ENCODE measurements at places on chromosomes 4 and X.

DNA sequence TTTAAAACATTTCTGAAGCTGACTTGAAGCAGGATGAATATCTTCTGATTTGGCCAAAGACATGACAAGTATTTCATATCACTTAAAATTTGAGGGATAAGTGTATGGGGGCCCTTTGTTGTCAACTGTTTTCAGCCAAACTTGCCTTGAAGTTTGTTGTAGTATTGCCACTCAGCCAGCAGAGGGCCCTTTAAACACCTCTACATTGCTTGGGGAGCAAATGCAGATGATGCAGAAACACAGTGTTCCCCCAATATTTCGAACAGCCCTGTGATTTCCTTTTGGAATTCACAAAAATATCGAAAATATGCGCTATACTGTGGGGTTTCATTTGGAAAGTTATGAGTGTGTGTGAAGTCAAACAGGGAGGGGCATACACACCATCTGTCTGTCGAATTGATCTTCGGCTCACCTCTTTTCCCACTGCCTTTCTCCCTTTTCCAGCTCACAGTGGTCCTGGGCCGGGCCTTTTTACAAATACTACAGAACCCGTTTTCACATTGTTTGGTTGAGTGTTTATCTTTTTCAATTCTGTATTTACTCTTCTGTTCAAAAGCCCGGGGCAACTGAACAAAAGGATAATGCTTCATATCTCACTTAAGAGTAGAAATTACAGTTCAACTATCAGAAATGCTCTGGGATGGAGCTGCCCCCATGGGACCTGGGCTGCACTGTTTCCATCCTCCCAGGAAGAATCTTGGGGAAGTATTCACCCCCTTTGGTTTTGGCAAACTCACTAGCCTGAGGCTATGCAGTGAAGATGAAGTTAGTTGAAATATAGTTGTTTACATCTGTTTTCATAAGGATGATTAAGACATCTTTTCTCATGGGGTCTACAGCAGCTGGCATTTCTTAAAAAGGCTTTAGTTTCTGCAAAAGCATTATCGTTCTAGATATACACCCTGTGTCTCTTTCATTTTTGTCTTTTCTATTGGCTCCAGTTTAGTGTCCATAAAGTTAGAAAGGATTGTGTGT lies 137.6 kb downstream of the EGF start:
- peak; percentile 60 for DNase-seq

DNA sequence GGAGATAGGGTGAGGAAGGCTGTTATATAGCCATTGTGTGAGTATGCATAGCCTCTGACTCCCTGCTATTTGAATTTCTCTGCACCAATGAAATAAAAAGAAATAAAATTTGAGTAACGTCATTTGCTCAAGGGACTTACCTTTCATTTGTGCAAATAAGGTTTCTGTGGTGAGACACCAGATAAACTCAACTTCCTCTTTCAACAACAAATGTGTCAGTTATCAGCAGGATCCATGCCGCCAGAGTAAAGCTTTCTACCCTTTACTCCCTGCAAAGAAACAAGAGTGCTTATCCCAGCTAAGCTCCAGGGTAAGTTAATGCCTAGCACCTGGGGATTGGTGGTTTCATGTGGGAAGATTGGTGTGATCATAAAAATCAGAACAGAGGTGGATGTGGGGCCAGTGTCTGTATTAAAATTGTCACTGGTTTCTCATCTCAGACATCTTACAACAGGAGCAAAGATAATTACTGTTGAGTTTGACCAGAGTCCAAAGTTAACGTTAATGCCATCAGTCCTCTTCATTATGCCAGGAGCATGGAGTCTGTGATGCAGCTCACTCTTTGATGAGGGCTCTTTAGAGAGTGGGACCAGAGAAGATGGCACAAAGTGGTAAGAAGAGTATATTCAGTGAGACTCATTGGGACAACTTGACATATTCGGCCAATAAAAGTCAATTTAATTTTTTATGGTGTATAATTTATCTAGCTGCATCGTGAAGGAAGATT lies at the start of gene P2RY10:
Gene P2RY10 (plus strand): TSS at position 206 of the 727 bp plus-strand sequence. CDS start 15,130 bp downstream, outside the sequence.
- no peak for DNase-seq

DNA sequence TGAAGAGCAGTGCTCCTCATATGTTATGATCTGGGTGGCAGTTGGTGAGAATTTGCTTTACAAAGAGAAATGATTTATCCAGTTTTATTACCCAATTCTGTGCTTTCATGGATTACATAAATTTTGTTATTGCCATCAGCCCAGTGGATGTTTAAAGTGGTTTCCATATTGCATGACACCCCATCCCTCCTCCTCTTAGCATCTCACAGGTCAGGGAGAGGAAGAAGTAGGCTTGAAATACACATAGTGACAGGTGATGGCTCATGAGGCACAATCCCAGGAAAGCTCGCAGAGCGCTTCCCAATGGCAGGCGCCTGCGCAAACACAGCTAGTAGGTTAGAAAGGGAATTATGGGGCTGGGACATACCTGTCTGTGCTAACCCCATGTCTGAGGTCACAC lies 47.7 kb upstream of the GATB start:
- no peak for DNase-seq

DNA sequence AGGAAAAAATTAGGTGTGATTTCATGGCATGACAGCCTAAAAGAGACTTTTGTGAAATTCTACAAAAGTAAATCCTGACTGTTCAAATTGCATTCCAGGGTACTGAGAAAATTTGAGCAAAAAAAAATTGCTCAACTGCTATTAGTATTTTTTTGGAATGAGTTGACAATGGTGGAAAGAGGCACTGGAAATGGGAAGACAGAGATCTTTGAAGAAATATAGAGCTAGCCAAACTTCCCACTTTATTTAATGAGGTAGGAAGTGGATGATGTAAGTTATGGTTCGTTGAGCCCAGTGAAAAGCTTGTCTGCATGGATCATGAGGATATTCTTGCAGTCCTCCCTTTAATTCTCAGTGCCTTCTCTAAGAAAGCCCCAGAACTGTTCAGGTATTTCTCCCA lies 183.8 kb downstream of the PTTG2 start:
- no peak for DNase-seq

- no peak for DNase-seq
Measured at GRCh38 chr4:134740290-134740689, 538.7 kb upstream of the PABPC4L start.

GRCh38 chr4:70365479-70365878 lies 4.9 kb downstream of the SMR3A start:
- DNase-seq = no peak

DNA sequence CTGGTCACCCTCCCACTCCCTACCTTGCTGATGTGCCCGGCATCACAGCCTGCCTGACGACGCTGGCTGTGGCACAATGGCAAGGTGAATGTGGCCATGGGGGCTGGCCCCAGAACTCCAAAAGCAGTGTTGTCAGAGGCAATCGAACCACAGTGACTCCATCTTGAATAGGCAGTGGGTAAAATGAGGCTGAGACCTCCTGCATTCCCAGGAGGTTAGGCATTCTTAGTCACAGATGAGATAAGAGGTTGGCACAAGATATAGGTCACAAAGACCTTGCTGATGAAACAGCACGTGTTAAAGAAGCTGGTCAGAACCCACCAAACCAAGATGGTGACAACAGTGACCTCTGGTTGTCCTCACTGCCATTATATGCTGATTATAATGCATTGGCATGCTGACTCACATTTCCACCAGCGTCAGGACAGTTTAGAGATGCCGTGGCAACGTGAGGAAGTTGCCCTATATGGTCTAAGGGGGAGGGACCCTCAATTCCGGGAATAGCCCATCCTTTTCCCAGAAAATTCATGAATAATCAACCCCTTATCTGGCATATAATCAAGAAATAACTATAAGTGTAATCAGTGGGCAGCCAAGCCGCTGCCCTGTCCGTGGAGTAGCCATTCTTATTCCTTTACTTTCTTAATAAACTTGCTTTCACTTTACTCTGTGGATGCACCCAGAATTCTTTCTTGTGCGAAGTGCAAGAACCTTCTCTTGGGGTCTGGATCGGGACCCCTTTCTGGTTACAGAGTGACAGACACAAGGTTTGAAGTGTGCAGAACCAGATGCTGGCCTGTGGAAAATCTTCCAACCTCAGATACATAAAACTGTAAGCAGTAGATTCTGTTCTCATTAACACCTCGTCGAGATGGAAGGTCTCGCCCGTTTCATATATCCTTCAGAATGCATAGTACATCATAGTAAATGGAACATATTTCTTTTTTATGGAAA lies 26.8 kb upstream of the CLDN24 start:
- peak; percentile 64 for DNase-seq

DNA sequence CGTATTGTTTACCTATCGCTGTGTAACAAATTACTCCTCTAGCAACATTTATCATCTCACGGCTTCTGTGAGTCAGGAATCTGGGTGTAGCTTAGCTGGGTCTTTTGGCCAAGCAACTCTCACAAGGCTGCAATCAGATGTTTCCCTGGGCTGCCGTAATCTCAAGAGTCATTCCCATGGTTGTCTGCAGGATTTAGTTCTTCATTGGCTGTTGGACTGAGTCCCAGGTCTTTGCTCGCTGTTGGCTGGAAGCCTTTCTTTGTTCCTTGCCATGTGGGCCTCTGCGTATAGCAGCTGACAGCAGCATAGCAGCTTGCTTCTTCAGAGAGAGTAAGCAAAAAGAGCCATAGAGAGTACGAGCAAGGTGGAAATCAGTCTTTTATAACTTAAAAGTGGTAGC lies 16.8 kb downstream of the POLR2B start:
- DNase-seq = no peak

DNA sequence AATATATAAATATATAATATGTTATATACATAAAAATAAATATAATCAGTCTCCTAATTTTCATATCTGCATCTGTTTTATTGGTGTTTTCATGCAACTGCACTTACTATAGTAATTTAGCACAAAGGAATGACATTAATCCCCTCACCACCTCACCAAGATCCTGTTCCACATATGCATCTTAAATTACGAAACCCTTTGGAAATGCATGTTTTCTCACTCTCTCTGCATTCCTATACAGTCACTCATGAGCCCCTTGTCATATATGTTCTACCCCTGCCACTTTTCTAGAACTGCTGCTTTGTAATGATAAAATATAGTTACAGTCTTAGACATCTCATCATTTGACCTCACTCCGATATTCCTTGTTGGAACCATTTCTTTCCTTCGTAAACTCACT lies 728.7 kb upstream of the SLIT2 start:
- no peak for DNase-seq

- DNase-seq = no peak
Measured at GRCh38 chr4:68148800-68149685, 19.4 kb upstream of the TMPRSS11F start.

DNA sequence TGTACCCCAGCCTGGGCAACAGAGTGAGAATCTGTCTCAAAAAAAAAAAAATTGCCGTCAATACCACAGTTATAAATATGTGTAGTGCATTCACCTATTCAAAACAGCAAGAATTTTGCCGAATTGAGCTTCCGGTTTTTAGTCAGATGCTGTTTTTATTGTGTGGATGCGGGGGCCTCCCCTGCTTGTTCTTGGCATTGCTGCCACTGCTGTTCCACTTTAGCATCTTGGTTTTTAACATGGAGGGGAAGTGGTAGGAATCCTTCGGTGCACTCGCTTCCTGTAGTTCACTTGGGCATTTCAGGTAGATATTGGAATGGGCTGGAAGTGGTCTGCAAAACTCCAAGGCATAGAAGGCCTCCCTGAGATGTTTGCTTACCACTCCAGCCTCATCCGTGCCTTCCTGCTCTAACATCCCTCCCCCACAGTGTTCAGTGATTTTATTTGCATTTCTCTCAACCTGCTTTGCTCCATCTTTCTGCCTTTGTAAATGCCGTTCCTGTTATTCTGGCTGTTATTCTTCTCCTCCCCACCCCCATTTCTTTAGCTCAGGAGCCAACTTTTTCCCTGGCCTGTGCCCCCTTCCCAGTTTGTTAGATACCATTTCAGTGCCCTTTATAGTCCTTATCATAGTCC lies 25.5 kb downstream of the MOB1B start:
- peak; percentile 31 for DNase-seq

- DNase-seq = no peak
Measured at GRCh38 chr4:14621731-14622463, 380.4 kb upstream of the CPEB2 start.

- DNase-seq = no peak
Measured at GRCh38 chr4:184279496-184280061, 61.9 kb upstream of the ENPP6 start.

GRCh38 chr4:177228599-177228998 lies 81.1 kb upstream of the NEIL3 start:
- no peak for DNase-seq

DNA sequence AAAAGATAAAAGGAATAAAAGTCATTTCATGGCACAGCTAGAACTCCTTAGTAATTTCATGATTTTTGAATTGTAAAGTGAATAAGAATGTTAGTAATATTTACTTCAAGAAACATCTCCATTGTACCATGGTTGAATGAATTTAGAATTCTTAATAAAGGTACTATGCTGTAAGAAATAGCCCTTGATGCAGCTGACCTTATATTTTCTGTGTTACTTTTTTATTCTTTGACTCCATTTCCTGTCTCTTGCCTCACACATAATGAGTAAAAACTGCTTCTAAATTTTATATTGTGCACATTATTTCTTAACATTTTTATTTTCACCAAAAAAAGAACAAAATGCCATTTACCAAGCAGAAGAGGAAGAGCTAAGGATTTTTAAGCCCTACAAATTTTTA lies 81.9 kb upstream of the PDHA2 start:
- no peak for DNase-seq

DNA sequence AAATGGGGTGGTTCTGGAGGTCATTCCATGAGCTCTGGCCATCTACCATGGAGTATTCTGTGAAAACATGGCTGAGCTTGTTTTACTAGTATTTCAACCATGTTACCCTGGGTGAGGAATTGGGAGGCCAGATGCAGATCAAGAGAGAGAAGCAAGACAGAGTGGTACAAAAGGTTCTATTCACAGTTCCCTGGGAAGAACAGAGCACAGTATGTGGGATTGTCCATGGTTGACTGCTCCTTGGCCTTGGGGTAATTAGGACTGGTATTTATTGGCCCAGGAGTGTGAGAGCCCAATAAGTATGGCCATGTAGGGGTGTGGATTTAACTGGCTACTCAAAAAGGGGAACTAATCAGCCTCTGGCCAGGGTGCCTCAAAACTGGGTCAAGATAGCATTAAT lies 239.7 kb upstream of the GATB start:
- no peak for DNase-seq

DNA sequence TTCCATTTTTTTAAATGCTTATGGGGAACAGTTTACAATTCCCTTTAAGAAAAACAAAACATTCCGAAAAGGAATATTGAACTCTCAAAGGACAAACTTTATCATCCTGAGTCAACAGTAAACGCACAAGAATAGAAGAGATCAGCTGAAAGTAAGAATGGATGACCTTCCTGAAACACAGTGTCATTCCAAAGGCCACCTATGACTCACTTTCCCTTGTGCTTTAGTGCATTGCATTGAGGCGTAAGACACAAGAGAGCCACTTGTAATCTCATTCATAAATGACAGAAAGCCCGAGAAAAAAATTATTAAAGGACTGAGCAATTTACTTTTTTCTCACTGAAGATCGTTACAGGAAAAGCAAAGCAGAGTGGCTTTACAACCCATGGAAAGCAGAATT lies 1062.4 kb upstream of the DIAPH2 start:
- DNase-seq = no peak

GRCh38 chr4:180197471-180197870 lies 2045.7 kb upstream of the TENM3 start:
- DNase-seq = no peak

- DNase-seq = peak; percentile 76
Measured at GRCh38 chrX:40105835-40106675, 8.3 kb upstream of the BCOR start.

Data from stimulated activated CD8-positive, alpha-beta memory T cell treated with anti-CD3 and anti-CD28 coated beads, Interleukin-4, amount 100 ng/mL, for 48 hours (primary cell).